ENCODE measurements at places on chromosomes 12 and 14.

DNA sequence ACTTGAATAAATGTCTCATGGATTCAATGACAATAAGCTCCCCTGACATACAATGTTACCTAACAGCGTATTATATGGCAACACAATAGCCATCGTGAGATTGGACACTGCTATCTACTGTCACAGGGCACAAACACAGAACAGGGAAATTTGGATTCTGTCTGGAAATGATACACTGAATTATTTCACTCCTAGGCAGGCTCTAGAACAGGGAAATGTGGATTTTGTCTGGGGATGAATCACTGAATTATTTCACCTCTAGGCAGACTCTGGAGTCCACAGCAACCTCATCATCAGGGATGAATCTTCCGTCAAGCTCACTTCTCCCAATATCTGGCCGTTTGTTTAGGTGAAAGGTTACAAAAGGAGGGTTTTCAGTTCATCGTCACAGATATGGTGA is 288.8 kb downstream of the TMEM132D start:
- DNase-seq, result peak; percentile 46

DNA sequence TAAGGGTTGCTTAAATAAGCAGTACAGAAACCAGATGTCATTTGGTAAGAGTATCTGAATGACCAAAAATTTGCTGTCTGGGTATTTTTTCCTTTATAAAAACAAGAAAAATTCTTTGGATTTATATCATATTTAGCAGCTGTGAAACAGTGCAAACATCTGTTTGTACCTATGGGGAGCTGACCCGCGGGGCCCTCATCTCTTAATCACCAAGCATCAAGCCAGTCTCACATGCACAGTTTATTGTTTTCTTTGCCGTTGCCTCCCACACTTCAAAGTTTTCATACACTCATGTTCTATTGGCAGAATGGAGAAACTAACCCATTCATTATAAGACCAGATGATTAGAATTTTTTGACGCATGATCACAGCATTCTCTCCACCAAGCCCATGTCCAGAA is 142.2 kb downstream of the BMP4 start:
- peak; percentile 30 for DNase-seq

GRCh38 chr12:39692258-39692853 is 72.8 kb upstream of the ABCD2 start:
- no peak for DNase-seq

- DNase-seq, result peak; percentile 47
These were observed 28.3 kb downstream of the MDM1 start for GRCh38 chr12:68303850-68304249.

DNA sequence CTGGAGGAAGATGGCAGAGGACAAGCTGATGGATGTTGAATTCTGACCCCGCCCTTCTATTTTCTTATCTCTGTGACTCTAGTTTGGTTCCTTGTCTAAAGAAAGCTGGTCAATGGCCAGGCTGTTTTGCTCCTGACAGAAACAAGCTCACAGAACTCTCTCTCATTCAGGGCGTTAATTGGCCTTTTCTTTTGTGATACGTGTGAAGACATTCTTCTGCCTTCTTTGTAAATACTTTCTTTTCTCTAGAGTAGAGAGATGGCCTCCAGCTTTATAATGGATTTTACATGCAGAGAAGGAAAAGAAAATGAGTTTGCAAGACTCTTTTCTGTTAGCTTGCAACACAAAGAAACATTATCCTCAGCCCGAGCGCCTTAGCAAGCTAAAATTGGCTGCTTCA is 492.2 kb upstream of the CCDC196 start:
- no peak for DNase-seq

DNA sequence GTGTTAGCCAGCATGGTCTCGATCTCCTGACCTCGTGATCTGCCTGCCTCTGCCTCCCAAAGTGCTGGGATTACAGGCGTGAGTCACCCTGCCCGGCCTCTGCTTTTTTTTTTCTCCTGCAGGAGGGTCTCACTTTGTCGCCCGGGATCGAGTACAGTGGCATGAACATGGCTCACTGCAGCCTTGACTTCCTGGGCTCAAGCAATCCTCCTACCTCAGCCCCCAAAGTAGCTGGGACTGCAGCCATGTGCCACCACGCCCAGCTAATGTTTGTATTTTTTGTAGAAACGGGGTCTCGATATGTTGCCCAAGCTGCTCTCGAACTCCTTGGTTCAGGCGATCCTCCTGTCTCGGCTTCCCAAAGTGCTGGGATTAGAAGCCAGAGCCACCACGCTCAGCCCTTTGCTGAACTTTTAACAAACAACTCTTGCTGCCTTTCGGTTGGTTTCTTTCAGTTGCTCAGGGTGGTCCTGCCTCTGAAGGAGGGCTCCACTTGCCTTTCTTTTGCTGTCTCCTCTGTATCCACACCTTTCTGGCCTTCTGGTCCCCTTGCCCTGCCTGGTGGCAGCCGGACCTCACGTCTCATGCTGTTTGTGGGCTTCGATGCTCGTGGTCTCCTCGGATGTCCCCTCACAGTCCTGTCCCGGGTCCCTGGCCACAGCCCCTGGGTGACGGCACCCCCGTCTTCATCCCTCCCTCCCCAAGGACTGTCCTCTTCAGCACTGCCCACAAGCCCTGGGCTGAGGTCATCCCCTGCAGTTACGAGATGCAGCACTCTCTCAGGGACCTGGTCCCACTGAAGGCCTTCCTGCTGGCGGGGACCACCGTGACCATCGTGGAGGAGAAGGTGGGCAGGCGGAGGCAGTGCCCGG is 3.8 kb upstream of the B3GNT4 start:
- DNase-seq, result no peak

DNA sequence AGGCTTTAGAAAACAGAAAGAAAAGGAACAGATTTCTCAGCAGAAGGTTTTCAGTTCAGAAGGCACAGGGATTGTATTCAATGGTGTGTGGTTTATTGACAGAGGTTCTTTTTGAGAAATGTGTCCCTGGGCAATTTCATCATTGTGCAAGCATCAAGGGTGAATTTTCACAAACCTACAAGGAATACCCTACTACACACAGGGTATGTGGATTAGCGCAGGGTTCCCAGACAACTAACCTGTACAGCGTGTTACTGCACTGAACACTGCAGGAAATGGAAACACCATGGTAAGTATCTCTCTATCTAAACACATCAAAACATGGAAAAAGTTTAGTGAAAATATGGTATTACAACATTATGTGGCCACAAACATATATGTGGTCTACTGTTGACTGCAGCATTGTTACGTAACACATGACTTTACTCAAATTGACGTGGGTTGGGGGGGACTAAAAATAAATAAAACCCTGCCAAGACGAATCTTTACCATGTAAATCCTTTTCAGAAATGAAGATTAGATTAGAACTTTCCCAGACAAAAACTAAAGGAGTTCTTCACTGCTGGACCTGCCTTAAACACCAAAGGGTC is 893.1 kb downstream of the TMEM121 start:
- DNase-seq, result no peak
